ENCODE measurements at places on chromosomes 13 and 19.
A peak's percentile ranks its signal among the peaks of the same experiment; 100 is the strongest.

DNA sequence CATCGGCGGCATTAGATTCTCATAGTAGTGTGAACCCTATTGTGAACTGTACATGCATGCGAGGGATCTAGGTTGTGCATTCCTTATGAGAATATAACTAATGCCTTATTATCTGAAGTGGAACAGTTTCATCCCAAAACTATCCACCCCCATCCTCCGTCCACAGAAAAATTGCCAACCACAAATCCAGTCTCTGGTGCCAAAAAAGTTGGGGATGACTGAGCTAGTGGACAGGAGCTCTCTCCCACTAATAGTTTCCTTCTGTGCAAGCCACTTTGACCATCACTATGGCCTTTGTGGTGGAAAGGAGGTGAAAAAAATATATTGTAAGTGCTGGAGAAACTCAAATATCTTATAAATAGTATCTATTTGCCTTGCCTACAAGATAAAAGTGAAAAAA is 857.8 kb downstream of the DIAPH3 start:
- no peak for DNase-seq

DNA sequence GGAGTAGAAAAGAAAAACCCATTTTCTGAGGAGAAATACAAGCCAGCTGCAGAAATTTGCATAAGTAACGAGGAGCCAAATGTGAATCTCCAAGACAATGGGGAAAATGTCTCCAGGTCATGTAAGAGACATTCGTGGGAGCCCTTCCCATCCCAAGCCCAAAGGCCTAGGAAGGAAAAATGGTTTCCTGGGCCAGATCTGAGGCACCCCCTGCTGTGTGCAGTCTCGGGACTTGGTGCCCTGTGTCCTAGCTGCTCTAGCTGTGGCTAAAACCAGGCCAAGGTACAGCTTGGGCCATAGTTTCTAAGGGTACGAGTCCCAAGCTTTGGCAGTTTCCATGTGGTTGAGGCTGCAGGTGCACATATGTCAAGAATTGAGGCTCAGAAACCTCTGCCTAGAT is 444.9 kb downstream of the PCDH20 start:
- no peak for DNase-seq

GRCh38 chr19:37221136-37221535 is 3.1 kb downstream of the ZNF383 start:
- no peak for DNase-seq

DNA sequence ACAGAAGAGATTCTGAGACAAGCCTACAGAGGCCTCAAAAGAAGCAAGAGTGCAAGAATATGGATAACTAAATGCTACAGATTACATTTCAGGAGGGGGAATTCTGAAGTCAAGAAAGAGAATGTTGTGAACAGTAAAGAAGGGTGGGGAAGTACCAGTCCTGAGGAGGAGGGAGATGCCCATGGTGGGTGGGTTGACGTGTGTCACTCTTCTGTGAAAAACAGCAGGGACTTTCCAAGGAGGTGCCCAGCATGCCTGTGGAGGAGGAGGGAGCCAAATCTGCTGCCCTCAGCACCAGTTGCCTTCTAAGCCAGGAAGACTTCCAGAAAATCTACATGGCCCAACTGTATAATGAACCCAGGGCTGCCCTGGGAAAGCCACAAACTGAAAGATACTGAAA is 87.7 kb downstream of the SGCG start:
- no peak for DNase-seq

DNA sequence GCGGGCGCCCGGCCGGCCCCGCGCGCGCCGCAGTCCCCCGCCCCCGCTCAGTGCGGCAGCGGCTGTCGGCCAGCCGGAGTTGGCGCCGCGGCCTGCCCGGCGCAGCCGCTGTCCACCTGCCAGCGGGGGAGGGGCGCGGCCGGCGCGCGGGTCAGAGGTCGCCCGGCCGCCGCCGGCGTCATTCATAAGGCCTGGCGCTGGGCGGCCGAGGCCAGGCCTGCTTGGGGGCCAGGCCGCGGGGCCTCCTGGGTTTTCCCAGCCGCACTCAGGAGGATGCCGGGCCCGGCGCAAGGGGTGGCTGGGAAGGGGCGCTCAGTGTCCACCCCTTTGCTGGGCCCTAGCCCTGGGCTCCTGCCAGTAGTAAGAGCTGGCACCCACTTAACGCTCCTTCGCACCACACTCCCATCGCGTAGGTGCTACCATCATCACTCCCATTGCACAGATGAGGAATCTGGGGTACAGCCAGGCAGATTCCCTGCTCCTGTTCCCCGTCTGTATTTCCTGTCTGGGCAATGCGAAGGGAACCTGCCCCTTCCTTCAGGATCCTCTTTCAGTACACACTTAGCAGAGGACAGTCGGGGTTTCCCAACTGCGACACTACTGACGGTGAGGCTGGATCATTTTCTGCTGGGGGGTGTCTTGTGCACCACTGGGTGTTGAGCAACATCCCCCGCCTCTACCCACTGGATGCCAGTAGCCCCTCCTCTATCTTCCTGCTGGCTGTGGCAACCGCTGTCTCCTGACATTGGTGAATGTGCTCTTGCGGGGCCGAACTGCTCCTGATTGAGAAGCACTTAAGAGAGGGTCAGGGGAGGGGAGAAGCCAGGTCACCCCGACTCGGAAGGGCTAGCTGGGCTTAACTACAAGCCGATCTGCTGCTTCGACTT is 846 bp upstream of the PRKACA start:
- no peak for DNase-seq

DNA sequence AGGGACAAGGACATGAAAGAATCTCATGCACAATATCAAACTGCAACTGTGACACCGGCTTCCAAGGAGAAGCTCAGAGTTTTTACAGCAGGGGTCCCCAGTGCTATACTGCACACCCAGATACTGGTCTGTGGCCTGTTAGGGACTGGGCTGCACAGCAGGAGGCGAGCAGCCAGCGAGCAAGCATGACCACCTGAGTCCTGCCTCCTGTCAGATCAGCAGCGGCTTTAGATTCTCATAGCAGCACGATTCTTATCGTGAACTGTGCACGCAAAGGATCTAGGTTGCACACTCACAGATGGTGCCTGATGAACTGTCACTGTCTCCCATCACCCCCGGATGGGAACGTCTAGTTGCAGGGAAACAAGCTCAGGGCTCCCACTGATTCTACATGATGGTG is 13.1 kb upstream of the CD22 start:
- DNase-seq = no peak

DNA sequence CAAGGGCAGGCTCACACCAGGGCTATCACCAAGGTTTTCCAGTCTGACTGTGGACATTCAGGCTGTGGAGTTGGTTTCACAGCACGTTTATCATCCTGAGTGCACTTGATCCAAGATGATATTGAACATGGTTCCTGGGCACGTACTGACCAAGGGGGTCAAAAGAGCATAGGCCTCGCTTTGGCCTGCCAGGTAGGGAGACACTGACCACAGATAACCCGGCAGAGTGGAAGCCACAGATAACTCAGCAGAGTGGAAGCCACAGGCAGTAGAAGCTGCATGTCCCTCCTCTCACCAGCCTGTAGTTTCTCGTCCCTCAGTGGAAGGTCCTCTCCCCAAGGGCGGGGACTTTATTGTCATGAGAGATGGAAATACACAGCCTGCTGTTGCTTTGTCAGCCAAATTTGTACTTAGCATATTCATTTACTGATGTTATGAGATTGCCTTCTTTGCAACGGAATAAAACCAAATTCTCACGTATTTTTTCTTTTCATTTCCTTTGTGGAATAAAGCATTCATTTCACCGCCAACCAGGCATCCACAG is 8.8 kb upstream of the KRTDAP start:
- DNase-seq = no peak

DNA sequence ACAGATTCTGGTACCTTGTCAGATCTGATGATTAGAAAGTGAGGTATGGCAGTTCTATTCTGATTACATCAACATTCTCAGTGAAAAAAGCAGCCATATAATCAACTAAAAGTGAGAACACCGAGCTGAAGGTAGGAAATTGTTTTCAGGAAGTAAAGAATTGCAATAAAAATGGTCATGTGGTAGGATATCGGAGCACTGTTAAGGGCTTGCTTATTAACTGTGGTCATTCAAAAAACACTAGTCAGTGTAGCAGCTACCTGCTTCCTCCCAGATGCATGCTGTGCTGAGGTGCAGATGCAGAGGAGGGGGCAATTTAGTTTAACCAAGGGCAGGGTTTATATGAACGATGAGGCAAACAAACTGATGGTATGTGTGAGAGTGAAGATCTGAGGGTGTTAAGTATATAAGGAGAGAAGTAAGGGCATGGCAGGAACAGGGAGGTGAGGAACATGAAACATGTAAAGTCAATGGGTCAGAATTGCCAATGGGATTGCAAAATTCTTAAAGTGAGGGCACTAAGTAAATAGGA is 111.9 kb downstream of the DIAPH3 start:
- DNase-seq = no peak

DNA sequence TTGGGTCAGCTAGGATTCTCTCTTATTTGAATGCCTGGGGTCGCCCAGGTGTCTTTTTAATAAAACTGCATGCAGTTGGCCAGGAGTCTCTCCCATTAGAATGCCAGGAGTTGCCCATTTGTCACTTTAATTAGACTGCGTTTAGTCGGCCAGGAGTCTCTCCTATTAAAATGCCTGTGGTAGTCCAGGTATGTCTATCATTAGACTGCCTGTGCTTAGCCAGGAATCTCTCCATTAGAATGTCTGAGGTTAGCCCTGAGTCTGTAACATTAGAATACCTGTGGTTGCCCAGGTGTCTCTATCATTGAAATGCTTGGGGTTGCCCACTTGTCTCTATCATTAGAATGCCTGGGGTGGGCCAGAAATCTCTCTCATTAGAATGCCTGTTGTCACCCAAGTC is 1470.9 kb downstream of the UQCRFS1 start:
- no peak for DNase-seq

DNA sequence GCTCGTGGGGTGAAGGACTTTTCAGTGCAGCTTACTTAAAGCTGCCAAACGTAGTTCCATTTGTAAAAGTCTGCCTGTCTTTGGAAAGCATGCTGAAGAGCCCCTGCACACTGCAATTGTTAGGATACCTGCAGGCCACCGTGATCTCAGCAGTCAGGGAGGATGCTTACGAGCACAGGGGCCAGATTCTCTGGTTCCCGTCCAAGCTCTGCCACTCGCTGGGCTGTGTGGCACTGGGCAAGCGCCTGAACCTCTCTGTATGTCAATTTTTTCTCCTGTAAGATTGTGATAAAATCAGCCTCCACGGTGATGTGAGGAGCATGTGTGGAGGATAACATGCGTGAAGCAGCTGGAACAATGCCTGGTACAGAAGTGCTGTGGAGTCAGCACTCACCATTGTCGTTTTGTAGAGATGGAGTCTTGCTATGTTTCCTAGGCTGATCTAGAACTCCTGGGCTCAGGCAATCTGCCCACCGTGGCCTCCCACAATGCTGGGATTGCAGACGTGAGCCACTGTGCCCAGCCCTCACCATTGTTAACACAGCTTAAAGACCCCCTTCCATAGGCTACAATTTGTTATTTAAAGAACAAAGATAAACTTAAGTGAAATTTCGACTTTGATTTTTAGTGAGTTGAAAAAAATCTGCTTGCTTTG is 3.5 kb downstream of the ADPRHL1 start:
- DNase-seq = no peak

DNA sequence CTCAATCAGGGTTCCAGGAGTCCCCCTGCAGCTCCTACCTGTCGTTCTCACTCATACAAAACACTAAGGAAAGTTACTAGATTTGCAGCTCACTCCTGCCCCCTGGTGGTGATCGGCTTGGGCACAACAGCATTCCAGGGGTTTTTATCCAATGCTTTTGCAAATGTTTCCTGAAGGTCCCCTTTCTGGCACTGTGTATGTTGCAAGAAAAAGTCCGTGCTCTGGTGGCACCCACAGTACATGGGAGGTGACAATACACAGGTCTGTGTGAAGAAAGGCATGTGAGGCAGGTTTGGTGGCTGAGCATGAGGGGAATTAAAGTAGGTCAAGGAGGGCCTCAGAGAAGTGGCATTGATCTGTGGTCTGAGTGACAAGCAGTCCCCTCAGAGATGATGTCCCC is 8.6 kb upstream of the TYK2 start:
- DNase-seq = peak; percentile 48

DNA sequence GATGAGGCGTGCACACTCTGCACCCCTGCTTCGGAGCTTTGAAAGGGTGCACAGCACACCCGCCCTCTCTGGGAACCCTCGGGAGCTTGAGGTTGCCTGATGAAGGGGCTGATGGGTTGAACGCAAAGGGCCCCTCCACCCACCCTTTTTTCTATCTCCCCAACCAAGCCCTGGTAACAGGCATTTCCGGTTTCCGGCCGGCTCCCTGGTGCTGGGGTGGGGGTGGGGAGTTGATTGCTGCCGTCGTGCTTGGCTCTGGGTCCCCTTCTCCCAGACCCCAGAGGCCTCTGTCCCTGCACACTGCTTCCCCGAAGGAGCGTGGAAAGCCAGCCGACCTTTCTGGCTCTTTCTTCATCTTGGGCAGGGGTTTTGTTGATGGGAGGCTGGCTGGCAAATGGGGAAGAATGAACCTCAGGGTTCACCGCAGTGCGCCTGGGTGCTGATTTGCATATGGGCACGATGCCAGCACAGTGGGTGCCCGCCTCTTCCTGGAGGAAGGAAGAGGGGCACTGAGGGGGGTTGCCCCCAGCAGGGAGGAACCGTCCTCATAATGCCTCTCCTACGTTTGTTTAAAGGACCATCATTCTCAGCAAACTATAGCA is 29.1 kb downstream of the VAV1 start:
- no peak for DNase-seq

GRCh38 chr19:32200312-32201038 is 144.9 kb upstream of the ZNF507 start:
- DNase-seq = no peak

DNA sequence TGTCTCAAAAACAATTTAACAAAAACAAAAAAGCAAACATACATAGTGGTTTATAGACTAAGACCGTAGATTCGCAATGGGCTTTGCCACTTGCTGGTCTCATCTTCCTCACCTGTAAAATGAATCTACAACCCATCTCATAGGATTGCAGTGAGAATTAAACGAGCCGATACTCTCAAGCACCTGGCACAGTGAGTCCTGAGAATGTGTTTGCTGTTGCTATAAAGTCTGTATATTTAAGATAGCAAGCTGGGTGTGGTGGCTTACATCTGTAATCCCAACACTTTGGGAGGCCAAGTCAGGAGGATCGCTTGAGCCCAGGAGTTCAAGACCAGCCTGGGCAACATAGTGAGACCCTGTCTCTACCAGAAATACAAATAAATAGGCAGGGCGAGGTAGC is 22.5 kb downstream of the EXOC3L2 start:
- no peak for DNase-seq

GRCh38 chr13:90696254-90696653 is 651.2 kb upstream of the MIR17HG start:
- no peak for DNase-seq

DNA sequence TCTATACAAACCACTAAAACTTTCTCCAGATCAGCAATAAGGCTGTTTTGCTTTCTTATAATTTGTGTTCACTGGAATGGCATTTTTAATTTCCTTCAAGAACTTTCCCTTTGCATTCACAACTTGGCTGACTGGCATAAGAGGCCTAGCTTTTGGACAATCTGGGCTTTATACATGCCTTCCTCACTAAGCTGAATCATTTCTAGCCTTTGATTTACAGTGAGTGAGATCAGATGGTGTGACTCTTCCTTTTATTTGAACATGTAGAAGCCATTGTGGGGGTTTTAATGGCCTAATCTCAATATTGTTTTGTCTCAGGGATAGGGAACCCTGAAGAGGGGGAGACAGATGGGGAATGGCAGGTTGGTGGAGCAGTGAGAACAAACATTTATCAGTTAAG is 82.7 kb downstream of the FOXO1 start:
- DNase-seq = peak; percentile 16
